K562 (cell line): ENCODE measurements at places on chromosomes 4 and X.
A peak's percentile ranks its signal among the peaks of the same experiment; 100 is the strongest.

DNA sequence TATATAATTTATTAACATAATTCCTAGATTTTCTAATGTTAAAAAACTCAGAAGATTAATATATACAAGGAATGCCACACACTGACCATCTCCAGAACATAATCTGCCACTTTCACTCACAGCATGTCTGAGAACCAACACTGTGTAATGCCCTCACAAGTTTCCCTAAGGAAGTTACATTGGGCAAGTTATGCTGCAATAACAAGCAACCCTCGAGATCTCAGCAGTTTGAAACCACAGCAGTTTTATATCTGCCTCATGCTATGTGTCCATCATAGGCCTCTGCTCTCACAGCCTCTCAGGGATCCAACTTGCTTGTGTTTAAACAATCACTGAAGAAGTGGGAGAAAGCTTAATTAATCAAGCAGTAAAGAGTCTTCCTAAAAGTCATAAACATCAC lies 250.0 kb upstream of the SLC7A11 start:
- H3K27me3 ChIP-seq: no peaks in the 10 kb centered on the region
- no peak for DNase-seq
- no peak overlapping the region for H3K27ac ChIP-seq

DNA sequence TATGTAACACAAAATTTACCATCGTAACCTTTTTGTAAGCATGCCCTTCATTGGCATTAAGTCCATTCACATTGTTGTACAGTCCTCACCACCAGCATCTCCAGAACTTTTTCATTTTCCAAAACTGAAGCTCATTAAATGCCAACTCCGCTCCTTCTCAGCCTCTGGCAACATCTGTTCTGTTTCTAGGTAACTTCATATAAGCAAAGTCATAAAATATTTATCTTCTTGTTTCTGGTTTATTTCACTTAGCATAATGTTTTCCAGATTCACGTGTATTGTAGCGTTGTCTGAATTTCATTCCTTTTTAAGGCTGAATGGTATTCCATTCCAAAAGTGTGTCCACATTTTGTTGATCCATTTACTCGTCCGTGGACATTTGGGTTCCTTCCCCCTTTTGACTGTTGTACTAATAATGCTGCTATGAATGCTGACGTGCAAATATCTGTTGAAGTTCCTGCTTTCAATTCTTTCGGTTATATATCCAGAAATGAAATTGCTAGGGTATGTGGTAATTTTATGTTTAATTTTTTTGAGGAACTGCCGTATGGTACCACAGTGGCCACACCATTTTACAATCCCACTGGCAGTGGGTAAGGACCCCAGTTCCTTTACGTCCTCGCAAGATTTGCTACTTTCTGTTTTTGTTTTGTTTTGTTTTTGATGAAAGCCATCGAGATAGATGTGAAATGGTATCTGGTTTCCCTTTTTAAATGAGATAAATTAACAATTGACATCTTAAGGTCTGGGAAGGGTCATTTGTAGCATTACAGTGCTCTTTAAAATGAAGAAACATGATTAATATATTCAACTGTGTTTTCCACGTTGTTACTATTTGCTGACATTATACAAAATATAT lies 63.4 kb downstream of the PTTG2 start:
- H3K36me3 ChIP-seq: no peaks in the 10 kb centered on the region
- H3K4me1 ChIP-seq: no peaks in the 10 kb centered on the region
- no peak overlapping the region for H3K4me3 ChIP-seq
- no peak for DNase-seq

GRCh38 chr4:38968668-38969067 lies 63.5 kb downstream of the TMEM156 start:
- no peak overlapping the region for H3K27ac ChIP-seq
- no peak for DNase-seq
- H3K36me3 ChIP-seq: no peaks in the 10 kb centered on the region
- H3K27me3 ChIP-seq: no peaks in the 10 kb centered on the region

GRCh38 chr4:24753519-24753918 lies 41.9 kb upstream of the SOD3 start:
- no peak for DNase-seq

DNA sequence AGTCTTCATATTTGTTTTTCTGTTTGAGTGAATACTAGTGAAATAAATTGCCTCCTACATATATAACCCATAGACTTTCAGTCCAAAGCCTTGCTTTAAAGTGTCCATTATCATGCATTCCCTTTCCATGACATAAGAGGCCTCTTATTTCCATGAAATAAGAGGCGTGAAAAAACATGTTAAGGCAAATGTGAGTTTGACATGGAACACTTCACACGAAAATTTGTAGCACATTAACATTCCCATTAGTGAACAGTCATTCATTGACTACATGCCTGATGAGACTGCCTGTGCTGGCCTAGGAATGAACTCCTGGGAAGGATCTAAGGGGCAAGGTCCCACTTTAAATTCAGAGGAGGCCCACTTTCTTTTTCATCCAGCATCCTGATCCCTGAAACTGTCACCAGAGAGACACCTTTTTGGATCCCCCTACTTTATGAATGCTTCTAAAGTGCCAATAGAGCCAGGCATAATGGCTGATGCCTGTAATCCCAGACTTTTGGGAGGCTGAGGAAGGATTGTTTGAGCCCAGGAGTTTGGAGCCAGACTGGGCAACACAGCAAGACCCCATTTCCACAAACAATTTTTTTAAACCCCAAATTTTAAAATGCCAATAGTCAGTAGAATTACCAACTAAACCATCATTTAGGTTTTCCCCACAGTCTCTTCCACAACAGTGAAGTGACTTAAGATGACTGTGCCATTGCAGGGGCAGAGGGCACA lies 6.7 kb downstream of the RTL8B start:
- H3K27me3 ChIP-seq: peaks cover 16% of the 10 kb centered on the region
- H3K4me3 ChIP-seq: no peak overlapping the region
- no peak overlapping the region for H3K27ac ChIP-seq
- H3K36me3 ChIP-seq: no peaks in the 10 kb centered on the region
- DNase-seq: no peak

DNA sequence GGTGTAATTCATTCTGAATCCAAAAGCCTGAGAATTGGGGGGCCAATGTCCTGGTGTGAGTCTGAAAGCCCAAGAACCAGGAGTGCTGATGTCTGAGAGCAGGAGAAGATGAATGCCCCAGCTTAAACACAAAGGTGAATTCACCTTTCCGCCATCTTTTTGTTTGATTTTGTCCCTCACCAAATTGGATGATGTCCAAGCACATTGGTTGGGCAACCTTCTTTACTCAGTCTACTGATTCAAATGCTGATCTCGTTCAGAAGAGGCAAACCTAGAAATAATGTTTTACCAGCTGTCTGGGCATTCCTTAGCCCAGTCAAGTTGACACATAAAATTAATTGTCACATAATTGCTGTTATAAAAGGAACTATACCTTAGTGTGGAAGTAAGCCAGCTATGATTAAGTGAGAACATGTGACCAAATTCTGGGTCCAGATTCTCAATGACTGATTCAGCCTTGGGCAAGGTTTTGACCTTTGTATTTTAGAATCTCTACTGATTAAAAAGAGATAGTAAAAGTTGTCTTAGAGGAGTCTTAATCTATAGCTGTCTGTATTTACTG lies 34.5 kb upstream of the SLC4A4 start:
- H3K27ac ChIP-seq: no peak overlapping the region
- no peaks in the 10 kb centered on the region for H3K36me3 ChIP-seq
- H3K4me1 ChIP-seq: no peaks in the 10 kb centered on the region
- H3K4me3 ChIP-seq: no peak overlapping the region
- H3K27me3 ChIP-seq: no peaks in the 10 kb centered on the region

DNA sequence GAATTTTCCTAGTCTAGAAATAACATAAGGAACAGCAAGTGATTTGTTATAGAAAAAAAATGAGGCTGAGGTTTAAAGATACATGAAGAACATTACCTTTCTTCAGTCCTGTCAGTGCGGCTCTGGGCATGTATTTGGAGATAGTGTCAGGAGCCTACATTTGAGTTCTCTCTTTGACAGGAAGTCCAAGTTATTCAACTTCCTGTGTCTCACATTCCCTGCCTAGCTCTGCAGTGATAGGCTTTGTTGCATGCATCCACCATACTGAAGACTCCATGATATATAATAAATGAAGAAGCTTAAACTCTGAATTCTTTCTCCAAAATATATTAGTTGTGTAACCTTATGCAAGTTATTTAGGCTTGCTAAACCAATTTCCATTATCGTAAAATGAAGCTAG lies 148.7 kb downstream of the RELL1 start:
- H3K4me3 ChIP-seq: no peak overlapping the region
- H3K27me3 ChIP-seq: no peaks in the 10 kb centered on the region
- no peak overlapping the region for H3K27ac ChIP-seq
- no peaks in the 10 kb centered on the region for H3K36me3 ChIP-seq

- H3K36me3 ChIP-seq: no peaks in the 10 kb centered on the region
- no peak overlapping the region for H3K27ac ChIP-seq
- H3K4me1 ChIP-seq: no peaks in the 10 kb centered on the region; the same call in 1 of the 3 replicates
- no peak overlapping the region for H3K4me3 ChIP-seq
Observed at GRCh38 chr4:73718375-73719373, 21.7 kb upstream of the CXCL8 start.

DNA sequence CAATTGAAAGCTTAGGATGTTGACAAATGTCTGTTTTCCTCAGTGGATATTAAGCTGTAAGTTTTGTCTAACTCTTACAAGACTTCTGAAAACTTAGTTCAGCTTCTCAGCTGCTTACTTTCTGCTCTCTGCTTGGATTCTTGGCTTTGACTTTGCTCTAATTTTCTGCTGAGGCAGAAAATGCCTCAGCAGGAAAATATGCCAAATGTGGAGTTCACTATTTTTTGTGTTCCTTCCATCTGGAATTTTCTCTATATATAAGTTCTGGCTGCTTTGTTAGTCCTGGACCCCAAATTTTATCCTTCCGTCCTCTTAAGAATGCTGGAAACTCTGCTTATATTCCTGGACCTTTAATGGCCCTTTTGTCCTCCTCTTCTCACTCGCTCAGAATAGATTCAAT lies 352.6 kb upstream of the NWD2 start:
- H3K27ac ChIP-seq: no peak overlapping the region
- no peak overlapping the region for H3K4me3 ChIP-seq
- H3K27me3 ChIP-seq: no peaks in the 10 kb centered on the region
- H3K4me1 ChIP-seq: no peaks in the 10 kb centered on the region
- no peaks in the 10 kb centered on the region for H3K36me3 ChIP-seq
- DNase-seq: no peak

GRCh38 chrX:78321809-78322208 lies 5.6 kb downstream of the CYSLTR1 start:
- H3K27ac ChIP-seq: no peak overlapping the region
- no peaks in the 10 kb centered on the region for H3K27me3 ChIP-seq
- H3K36me3 ChIP-seq: no peaks in the 10 kb centered on the region
- no peak overlapping the region for H3K4me3 ChIP-seq

GRCh38 chr4:1154126-1154522 lies 18.3 kb downstream of the SPON2 start:
- peaks cover 4% of the 10 kb centered on the region for H3K4me1 ChIP-seq
- no peak overlapping the region for H3K4me3 ChIP-seq
- DNase-seq: peak; percentile 57
- H3K27ac ChIP-seq: no peak overlapping the region
- peaks cover 49% of the 10 kb centered on the region for H3K27me3 ChIP-seq
- no peaks in the 10 kb centered on the region for H3K36me3 ChIP-seq

- no peaks in the 10 kb centered on the region for H3K4me1 ChIP-seq
- no peak overlapping the region for H3K27ac ChIP-seq
- H3K27me3 ChIP-seq: no peaks in the 10 kb centered on the region
- DNase-seq: no peak
- H3K4me3 ChIP-seq: no peak overlapping the region
Observed at GRCh38 chrX:43373032-43373431, 283.1 kb upstream of the MAOA start.

- H3K4me3 ChIP-seq: no peak overlapping the region
- H3K4me1 ChIP-seq: peaks cover 5% of the 10 kb centered on the region; the same call in 1 of the 2 replicates
- no peaks in the 10 kb centered on the region for H3K36me3 ChIP-seq
- peaks cover 53% of the 10 kb centered on the region for H3K27me3 ChIP-seq
- H3K27ac ChIP-seq: no peak overlapping the region
Observed at GRCh38 chr4:40586034-40586433, 43.6 kb downstream of the RBM47 start.

GRCh38 chr4:54526560-54526959 lies 131.2 kb upstream of the KIT start:
- no peaks in the 10 kb centered on the region for H3K4me1 ChIP-seq
- DNase-seq: no peak
- no peak overlapping the region for H3K4me3 ChIP-seq
- no peaks in the 10 kb centered on the region for H3K36me3 ChIP-seq
- H3K27ac ChIP-seq: no peak overlapping the region

DNA sequence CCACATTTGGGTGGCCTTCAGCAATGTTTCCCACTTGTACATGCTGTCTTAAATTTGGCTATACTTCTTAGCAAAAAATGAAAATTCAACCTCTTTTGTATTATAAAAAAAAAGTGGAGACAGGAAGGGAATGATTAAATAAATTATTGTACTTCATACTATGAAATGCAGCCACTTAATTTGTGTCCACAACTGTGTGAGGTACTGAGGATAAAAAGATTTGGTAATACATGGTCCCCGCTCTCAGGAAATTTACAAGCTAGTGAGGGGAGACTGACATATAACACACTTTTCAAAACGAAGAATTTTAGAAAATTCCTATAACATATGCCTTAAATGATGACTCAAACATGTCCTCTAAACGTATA lies 105.0 kb downstream of the HNRNPD start:
- H3K4me3 ChIP-seq: no peak overlapping the region
- no peak for DNase-seq
- peaks cover 7% of the 10 kb centered on the region; the same call in 2 of the 3 replicates for H3K27me3 ChIP-seq
- H3K36me3 ChIP-seq: no peaks in the 10 kb centered on the region
- H3K4me1 ChIP-seq: no peaks in the 10 kb centered on the region
- no peak overlapping the region for H3K27ac ChIP-seq
